ENCODE measurements at places on chromosomes 2 and 18. TPM values are rescaled to one million over a fixed set of nuclear protein-coding genes. Genes with fewer than 3 reads are reported as not detected.

DNA sequence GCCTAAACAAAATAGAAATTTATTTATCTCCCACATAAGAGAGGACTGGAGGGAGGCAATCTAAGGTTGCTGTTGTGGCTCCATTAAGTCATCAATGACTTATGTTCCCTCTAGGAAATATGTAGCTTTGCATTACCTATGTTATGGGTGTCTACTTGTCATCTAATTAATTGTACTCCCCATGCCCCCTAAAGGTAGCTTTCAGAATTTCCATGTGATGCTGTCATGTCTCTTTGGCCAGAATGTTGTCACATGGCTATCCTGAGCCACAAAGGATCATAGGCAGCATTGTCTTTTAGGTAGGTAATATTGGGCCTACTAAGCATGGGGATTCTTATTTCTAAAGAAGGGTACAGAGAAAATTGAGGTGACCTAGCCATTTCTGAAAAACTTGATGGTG is 935.6 kb upstream of the FANCL start:
- no peak for DNase-seq

- DNase-seq = peak; percentile 97
Measured at GRCh38 chr2:229408356-229408755, 137.3 kb upstream of the PID1 start.

Gene APLF
- 3.2 TPM for total RNA-seq

Gene AQP4
- not detected for total RNA-seq

- DNase-seq = peak; percentile 71
Measured at GRCh38 chr18:74351354-74351753, 35.7 kb downstream of the C18orf63 start.

Gene DNAH6
- total RNA-seq = not detected

Gene MEP1B
- not detected for total RNA-seq

Gene FKBP1B
- total RNA-seq = 15.2 TPM

Gene FEV
- not detected for total RNA-seq

Gene SNRNP27
- 50.6 TPM for total RNA-seq

Gene USP37
- total RNA-seq = 11.7 TPM

DNA sequence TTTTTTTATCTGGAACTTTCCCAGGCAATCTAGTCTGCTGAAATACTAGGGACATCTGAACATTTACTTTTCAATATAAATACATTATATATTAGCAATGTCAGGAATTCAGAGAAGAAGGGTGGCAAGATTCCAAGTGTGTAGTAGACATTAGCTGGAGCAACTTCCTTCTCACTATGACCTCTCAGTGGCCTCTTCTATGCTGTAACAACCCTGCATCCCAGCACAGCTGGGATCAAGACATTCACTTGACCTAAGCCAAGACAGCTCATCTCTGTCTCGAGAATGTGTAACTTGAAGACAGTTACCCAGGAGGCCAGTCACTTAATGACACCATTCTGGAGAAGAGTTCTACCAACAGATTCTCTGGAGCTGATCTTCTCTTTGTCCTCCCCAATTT is 61.7 kb upstream of the RALBP1 start:
- no peak for DNase-seq

Gene NFATC1
- 4.4 TPM for total RNA-seq

Gene BMP10
- total RNA-seq = not detected

Gene RAB17
- 0.75 TPM for total RNA-seq

Gene CCDC85A
- 0.03 TPM for total RNA-seq

Gene CROCC2
- total RNA-seq = not detected

- DNase-seq = peak; percentile 92
Measured at GRCh38 chr2:5164776-5165525, 527.2 kb upstream of the SOX11 start.

GRCh38 chr2:105324732-105325131 is 4.8 kb downstream of the TGFBRAP1 start:
- peak; percentile 87 for DNase-seq

DNA sequence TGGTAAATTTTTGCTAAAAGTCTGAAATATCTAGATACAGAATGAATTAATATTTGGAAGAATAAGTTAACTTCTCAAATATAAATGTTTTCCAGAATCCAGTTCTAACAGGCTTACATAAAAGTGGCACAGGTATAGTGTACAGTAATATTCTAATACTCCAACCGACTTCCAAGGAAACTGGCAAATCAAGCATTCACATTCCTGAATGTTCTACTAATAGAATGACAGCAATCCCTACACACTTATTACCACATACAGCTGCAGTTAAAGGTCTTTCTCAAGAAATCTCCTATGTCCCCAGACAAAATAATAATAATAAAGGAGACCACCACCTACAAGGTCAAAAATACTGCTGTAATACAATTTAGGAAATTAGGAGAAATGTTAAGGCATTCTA is 31.9 kb downstream of the TMEM131 start:
- DNase-seq = peak; percentile 48

Gene ERFE
- total RNA-seq = 0.75 TPM

- DNase-seq = no peak
Measured at GRCh38 chr2:70214953-70215549, 24.2 kb upstream of the C2orf42 start.

Gene ACMSD
- total RNA-seq = not detected

GRCh38 chr2:149733936-149734685 is 146.5 kb upstream of the MMADHC start:
- no peak for DNase-seq

GRCh38 chr18:7846335-7846734 is 279.2 kb downstream of the PTPRM start:
- DNase-seq = no peak

Gene EDAR
- total RNA-seq = 0.03 TPM

Gene LHCGR
- not detected for total RNA-seq

Gene IL1RL2
- total RNA-seq = 1.7 TPM

Gene RNF152
- 14.4 TPM for total RNA-seq

DNA sequence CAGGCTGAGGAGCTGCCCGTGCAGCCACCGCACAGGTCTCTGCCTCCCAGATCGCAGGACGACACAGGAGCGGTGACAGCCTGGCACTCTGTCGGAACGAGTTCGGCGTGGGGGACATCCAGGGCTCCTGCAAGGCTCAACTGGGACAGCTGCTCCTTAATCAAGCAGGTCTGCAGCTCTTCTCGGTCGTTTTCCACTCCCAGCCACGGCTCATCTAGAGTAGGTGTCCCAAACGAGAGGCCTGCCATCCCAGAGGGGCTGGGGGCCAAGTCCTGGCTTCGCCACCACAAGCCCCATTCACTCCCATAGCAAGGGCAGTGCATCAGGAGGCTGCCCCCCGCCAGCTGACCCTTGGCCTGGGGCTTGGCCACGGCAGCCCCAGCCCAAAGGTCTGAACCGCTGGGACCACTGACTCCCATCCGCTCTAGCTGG is 22.5 kb downstream of the PASK start:
- no peak for DNase-seq

DNA sequence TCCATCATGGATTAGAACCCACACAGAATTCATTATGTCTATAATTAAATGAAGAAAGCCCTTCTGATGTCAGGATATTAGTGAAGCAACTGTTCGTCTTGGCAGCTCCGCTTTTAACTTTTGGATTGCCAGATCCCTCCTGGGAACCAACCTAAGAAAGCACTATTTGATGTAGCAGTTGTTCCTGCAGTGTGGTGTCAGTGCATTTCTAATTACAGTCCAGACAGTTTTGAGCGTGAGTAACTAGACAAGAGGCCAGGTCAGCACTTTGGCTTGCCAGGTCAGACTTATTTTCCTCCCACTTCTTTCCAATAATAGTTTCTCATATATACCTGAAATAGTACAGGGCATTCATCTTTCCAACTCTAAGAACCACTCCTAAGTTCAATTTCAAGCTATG is 13.8 kb downstream of the NRXN1 start:
- DNase-seq = no peak

DNA sequence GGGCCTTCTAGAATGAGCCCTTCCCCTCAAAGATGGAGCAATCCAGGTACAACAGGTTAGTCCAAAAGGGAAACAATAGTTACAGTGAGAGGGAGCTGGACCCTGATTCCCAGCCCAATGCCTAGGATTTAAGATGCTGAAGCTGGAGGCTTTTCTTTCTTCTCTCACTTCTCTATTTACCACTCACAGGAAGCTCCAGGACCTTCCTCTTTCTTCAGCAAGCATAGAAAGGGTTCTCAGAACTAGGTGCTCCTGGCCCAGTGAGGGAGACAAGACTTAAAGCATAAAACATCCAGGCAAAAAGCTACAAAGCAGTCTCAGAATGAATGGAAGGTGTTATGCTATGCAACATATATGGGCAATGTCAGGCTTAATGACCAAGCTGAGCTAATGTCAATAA is 279.0 kb downstream of the SRBD1 start:
- no peak for DNase-seq

GRCh38 chr18:22591222-22591621 is 173.5 kb upstream of the CTAGE1 start:
- peak; percentile 65 for DNase-seq

- DNase-seq = no peak
Measured at GRCh38 chr2:5849562-5849961, 157.4 kb downstream of the SOX11 start.

Gene HJURP
- 40.1 TPM for total RNA-seq

GRCh38 chr2:168594778-168595177 is 138.7 kb downstream of the CERS6 start:
- no peak for DNase-seq

- no peak for DNase-seq
Measured at GRCh38 chr2:67055387-67056304, 341.5 kb upstream of the ETAA1 start.

Gene NMUR1
- not detected for total RNA-seq

Gene DSC2
- 31.4 TPM for total RNA-seq

GRCh38 chr2:71907503-71907902 is 240.2 kb downstream of the CYP26B1 start:
- DNase-seq = no peak

DNA sequence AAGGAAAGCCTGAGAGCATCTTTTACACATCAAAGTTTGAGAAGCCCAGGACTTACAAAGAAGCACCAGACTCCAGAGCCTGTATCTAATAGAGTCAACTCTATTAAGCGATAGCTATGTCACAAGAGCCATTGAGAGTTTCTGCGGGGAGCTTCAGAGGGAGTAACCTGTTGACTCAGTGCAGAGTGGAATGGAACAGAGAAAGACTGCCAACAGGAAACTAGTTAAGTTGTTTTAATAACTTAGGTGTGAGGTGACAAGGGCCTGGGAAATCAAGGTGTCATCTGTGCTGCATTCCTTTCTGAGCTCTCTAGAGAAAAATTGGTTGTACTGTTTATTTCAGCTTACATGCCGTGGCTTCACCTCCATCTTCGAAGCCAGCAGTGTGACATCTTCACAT is 513.8 kb upstream of the POU3F3 start:
- no peak for DNase-seq

GRCh38 chr2:222358876-222359275 is 60.1 kb upstream of the PAX3 start:
- DNase-seq = no peak

- DNase-seq = no peak
Measured at GRCh38 chr2:196105951-196106350, 37.3 kb upstream of the DNAH7 start.

Gene ANKRD30BL
- total RNA-seq = not detected

Gene ATP9B
- total RNA-seq = 11.8 TPM

- DNase-seq = peak; percentile 51
Measured at GRCh38 chr2:31337197-31337596, 77.3 kb downstream of the XDH start.

DNA sequence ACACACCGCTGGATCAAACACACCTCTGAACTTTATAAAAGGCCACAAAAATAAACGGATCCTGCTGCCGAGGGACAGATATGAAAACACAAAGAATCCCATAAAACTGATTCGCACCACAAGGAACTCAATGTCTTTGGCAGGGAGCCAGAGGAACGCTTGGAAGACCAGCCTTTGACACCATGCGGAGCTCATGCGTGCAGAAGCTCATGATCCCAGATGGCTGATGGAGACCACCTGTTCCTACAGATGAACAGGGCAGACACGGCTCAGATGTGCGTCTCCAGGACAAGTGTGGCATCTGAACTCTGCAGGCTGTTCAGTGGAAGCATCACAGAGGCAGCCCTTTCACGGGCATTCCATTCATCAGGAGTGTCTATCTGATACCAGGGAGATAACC is 24.9 kb downstream of the COPS9 start:
- no peak for DNase-seq

GRCh38 chr2:159045545-159046454 is 77.4 kb downstream of the TANC1 start:
- DNase-seq = no peak

DNA sequence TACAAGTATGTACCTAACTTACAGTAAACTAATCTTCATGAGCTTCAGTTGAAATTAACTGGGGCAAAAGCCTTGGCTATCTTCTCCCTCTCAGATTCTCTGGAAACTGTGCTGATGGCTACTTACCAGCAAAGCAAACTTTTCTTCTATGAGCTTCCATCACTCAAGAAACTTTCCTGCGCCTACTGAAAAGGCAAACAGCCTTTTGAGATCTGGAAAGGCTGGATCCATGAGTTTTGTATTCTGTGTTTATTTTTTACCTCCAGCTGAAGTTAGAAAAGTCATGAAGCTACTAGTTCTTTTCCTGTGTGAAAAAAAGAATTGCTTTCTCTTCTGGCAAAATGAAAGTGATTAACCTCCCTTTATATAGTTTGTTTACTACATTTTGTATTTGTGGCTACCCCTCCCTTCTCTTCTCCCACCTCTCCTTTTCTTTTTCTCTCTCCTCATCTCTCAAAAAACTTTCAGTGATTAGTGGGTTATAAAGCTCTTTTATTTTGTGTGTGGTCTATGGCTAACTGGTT is 49.2 kb upstream of the RNF152 start:
- no peak for DNase-seq

GRCh38 chr18:79442508-79443221 is 46.9 kb downstream of the NFATC1 start:
- DNase-seq = no peak

Gene PIEZO2
- not detected for total RNA-seq
